ENCODE measurements at places on chromosomes 3 and 15.

DNA sequence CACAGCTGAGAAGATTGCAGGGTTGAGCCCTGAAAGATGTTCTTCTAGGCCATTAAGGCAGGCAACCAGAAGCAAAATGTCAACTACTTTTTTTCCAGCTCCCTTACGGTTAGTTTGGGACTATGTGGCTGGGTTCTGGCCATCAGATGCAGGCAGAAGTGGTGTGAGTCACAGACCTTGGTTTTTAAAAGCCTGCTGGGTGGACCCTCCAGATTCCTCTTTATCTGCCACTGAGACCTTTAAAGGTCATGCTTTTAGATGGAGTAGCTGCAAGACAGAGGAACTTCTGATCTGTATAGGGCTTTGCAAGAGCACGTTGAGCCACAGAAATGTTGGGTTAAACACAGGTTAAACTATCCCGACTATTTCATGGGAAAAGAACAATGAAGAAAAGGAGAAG lies 102.9 kb downstream of the CHST2 start:
- DNase-seq = no peak

GRCh38 chr3:148604270-148605085 lies 93.2 kb upstream of the AGTR1 start:
- DNase-seq = no peak

GRCh38 chr3:150602426-150603152 lies 532 bp upstream of the SELENOT start:
- DNase-seq = no peak

- no peak for DNase-seq
Measured at GRCh38 chr3:184786280-184786941, 25.6 kb upstream of the VPS8 start.

DNA sequence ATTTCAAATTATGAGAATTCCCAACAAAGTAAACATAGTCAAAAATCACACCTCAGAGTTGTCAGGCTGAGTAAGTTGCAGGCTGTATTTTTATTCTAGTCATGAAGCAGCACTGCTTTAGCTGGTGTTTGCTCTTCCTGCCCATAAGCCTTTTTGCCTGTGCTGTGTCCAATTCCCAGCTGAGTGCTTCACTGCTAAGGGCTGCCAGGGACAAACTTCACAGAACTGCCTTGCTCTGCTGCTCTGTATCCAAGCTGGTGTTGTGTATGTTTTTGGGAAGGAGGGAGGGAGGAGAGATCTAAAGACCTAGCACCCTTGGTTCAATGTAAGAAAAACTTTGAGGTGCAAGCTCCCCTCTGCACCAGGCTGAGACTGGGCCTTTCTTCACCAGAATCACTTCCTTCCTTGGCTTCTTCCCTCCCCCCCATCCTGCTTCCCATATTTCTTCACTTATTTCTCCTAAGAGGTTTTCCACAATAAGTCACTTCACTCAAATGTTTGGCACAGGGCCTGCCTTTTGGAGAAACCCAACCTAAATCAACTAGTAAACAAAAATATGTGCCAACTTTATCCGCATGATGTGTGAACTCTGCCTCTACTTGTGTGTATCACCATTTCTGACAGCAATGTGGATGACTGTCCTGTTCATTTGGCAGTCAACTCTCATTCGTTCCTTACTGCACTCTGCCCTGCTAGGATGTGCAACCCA lies 156.1 kb downstream of the TBL1XR1 start:
- no peak for DNase-seq

- DNase-seq = no peak
Measured at GRCh38 chr3:127679534-127680145, 6.9 kb downstream of the ABTB1 start.
